Hematopoietic multipotent progenitor cell treated with erythropoietin and hydrocortisone succinate and interleukin-3 and kit ligand, for 17 days (in vitro differentiated cells): ENCODE measurements at places on chromosomes 3 and 15.

DNA sequence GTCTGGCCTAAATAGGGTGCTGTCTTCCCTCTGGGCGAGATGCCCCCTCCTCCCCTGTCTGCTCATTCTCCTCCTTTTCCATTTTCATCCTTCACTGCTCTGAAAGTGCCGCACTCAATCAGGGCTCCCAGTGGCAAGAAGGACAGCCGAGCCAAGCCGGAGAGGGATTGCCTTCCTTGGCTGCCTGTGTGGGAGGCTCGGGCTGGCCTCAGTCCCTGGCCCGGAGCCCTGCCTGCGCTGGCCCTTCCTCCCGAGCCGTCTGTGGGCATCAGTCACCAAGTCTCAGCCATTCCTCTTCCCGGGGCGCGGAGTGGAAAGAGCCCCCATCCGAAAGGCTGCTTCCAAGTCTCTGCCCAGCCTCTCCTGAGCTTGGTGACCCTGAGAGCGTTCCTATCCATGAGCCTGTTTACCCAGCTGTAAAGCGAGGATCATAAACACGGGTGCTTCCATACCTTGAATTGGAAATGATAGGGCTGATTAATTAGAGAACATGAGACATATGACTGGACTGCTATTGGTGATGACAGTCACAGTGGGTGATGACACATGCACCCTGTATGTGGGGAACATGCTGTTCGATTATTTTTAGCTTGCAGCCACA, 59.1 kb upstream of the TLE3 start:
- no peak for DNase-seq

GRCh38 chr3:143511174-143511879, 336.9 kb downstream of the SLC9A9 start:
- DNase-seq, result no peak

DNA sequence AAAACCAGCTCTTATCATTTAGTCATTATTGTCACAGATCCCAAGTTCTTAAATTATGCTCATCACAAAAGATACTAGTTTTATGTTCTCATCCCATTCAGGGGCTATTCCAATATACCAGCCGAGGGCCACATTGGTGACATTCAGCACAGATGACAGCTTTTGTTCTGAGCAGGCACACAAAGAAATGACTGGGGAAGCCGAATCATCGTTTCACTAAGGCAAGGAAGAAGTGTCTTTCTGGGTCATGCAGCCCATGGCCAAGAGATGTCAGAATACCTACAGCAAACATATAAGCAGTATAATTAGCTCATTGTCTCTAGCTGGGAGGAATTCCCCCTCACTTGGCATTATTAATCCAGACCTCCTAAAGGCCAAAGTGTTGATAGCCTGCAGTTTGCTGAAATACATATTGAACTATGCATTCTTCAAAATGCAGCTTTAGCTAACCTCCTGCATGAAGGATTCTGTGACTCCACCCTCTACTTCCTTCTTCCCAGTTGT, 100.2 kb downstream of the CNTN4 start:
- no peak for DNase-seq

GRCh38 chr15:80384432-80384831, 19.8 kb upstream of the ARNT2 start:
- no peak for DNase-seq

DNA sequence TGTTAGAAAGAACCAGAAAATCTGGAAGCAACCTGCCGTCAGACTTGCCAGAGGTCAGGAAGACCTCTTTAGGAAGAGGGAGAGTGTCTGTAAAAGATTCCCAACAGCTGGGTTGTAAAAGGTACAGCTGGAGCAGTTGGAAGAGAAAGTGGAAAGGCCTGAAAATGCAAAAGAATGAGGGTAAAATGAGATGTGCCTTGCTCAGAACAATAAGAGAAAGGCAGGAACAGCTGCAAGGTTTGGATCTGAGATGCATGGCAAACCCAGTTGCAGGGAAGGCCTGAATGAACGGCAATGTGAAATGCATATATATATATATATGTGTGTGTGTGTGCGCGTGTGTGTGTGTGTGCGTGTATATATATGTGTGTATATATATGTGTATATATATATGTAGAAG, 88.1 kb downstream of the ZIC1 start:
- DNase-seq, result no peak

- DNase-seq, result no peak
These were observed 123.4 kb downstream of the ATP10A start for GRCh38 chr15:25739687-25740121.

DNA sequence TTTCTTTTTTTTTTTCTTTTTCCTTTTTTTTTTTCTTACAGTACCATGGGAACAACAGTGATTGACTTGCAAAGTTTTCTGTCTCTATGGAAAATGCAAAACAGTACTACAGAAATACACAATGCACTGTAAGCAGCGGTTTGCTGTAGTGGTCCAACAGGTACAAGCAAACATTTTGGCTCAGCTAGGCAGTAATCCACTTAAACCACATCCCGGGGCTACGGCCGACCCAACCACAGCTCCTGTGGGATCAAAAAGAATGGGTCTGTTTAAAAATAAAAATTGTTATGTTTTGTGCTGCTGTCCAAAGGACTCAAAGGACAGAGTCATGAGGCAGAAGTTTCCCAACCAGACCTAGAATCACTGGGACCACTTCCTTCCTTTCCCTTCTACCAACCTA, 667.1 kb upstream of the ADAMTS9 start:
- no peak for DNase-seq

- no peak for DNase-seq
These were observed 43.4 kb upstream of the PRTG start for GRCh38 chr15:55786341-55786740.

DNA sequence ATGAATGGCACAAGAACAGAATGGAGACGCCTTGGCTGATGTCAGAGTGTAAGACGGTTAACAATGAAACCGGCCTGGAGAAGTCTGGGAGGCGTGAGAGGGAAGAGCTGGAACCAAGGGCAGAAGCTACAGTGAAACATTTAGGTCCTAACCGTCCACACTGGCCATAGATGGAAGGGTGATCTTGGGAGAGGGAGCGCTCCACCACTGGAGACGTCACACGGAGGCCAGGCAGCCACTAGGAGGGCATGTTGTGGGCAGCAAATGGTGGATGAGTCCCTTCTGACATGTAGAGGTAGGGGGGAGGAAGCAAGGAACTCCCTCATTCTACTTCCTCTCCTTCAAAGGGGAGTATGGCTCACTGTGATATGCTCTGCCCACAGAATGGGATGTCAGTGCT, 23.8 kb downstream of the FEM1B start:
- DNase-seq, result no peak

DNA sequence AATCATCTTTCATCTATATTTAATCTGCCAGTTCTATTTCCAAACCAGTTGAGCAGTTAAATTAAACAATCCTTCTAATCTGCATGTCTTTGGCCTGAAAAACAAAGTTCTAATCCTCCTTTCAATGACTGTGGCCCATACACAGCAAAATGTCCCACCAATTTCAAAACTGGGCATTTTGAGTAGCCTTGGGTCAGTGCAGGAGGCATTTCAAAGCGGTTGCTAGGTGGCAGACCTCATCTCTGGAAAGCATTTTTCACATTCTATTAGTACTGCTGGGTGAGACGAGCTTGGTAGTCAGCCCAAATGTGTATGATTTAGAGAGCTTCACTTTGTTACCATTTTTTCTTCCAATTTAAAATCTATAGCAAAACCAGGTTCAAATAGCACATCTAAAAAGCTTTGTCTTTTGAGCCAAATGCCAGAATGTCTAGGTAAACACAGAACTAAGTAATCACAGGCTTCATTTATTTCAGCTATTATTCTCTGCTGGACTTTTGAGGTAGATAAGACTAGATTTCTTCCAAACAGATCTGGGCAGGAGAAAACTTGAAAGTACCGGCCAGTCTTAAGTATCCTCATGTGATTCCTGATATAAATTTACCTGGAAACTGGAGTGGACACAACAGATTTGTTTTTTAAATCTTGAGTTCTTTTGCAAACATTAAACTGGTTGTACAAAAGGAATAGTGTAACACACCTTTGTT, 8.9 kb upstream of the ARHGEF26 start:
- DNase-seq, result no peak

DNA sequence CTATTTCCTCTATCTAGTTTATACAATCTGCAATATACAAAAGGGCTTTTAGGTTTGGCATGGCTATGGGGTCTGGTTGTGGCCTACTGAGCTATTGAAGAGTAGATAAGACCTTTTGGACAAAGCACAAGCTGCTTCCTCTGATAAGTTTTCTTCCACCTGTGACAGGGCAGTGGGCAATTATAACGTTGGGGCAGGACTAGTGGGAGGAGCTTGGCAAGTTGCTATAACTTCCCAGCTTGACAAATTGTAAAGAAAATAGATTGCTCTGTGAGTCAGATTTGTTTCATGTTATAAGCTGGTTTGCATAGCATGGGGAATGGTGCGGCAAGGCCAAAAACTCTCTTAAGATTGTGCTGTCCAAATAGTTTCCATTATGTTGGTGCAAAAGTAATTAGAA, 64.9 kb downstream of the SLC7A14 start:
- DNase-seq, result no peak

DNA sequence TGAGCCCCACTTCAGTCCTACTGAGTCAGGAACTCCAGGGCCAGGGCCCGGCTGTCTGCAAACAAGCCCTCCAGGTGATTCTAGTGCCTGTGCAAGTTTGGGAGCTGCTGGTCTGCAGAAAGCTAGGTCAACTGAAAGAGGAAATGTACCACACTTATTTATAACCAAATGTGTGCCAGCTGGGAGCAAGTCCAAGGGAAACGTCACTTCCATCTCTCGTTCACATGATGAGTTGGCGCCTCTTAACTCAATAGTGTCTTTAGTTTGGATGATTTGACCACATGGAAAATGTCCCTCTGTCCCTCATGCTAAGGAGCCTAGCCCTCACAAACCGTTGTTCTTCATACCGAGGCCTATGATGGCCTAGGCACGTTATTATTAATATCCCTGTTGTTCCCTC, 43.2 kb downstream of the GOLGA8S start:
- no peak for DNase-seq

DNA sequence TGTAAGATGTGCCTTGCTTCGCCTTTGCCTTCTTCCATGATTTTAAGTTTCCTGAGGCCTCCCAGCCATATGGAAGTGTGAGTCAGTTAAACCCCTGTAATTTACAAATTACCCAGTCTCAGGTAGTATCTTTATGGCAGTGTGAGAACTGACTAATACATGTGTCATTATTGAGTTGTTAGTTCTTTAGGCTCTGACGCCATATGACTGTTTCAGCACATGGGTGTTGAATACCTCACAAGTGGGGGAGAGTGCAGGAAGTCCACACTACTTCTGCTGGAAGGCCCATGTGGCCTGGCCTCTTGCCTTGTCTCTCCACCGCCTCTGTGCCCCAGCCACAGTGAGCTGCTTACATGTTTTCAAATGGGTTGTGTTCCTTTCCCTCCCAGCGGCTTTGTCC, 28.5 kb downstream of the MFSD1 start:
- DNase-seq, result no peak
